NCI-H510A treated with DMSO at 0.1 percent for 48 hours (cell line): ENCODE measurements at places on chromosomes 12 and 14.

DNA sequence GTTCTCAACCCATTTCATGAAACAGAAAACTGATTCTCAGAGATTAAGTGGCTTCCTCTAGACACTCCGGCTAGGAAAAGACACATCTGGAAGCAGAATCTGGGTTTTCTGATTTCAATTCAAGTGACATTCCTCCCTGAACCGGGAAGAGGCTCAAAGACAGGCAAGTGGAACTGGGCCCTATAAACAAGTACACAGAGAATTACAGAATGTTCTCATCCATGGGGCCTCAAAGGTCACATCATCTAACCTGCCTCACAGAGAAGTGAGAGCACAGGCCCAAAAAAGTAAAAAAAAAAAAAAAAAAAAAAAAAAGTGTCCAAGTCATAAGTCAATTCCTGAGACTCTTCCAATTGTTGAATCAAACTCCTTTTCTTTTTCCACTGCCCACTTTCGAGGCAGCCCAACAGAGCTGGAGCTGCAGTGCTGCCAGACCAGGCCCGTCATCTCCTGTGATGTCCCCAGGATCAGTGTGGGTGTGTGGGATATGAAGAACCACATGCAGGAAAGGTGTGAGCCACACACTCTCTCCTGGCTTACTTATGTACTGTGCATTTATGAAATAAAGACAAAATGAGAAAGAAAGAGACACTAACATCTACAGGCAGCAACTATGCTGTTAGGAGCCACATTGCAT lies 2.8 kb upstream of the KRT1 start:
- DNase-seq: no peak

DNA sequence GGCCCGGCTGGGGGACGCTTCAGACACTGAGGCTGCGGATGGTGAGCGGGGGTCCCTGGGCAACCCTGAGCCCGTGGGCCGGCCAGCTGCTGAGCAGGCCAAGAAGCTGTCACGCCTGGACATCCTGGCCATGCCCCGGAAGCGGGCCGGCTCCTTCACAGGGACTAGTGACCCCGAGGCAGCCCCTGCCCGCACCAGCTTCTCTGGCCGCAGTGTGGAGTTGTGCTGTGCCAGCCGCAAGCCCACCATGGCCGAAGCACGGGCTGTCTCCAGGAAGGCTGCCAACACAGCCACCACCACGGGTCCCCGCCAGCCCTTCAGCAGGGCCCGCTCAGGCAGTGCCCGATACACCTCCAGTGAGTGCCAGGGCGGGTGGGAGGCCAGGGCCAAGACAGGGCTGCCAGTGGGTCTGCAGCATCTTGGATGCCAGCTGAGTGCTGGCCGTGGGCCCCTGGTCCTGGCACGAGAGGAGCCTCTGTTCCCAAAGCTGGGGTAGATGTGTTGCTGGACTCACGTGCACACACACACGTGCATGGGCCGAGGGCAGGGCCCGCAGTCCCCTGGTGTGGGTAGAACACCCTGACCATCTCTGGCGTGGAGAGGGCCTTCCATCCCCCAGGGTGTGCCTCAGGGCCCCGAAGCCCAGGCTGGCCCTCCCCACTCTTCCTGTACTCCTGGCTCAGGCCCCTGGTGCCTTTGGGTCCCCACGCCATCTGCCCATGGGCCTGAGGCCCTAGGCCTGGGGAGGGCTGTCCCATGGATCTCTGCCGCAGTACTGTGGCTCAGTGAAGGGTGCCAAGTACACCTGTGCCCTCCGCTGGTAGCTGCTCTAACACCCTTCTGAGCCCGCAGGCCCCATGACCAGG lies 22.8 kb downstream of the CEP170B start:
- DNase-seq: no peak

DNA sequence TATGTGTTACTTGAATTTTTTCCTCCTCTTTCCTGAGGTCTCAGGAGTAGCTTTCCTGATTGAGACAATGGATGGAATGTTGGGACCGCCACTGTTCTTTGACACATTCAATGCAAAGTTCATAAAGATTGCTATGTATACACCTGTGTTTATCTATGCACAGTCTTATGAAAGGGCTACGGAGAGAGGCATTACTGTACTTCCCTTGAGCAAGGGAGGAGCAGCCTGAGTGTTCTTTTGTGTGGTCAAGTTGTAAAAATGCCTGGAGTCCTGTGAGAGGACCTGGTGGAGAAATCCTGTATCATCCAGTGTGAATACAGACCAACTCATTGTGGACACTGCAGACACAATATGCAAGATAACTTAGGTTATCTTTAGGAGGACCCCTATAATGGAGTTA lies 1.2 kb downstream of the SRGAP1 start:
- DNase-seq: peak; percentile 54

DNA sequence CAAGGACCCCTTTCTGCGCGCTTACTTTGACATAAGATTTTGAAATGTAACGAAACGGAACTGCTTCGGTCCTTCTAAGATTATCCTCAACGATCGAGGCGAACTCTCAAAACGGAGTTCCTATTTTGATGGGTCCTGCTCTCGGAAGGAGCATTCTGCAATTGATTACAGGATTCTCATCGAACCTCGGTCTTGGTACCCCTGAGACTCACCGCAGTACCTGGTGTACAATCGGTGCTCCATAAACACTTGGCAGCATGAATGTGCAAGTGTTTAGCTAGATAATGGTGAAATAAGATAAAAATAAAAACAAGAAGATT lies 530 bp upstream of the NEMF start:
- no peak for DNase-seq

DNA sequence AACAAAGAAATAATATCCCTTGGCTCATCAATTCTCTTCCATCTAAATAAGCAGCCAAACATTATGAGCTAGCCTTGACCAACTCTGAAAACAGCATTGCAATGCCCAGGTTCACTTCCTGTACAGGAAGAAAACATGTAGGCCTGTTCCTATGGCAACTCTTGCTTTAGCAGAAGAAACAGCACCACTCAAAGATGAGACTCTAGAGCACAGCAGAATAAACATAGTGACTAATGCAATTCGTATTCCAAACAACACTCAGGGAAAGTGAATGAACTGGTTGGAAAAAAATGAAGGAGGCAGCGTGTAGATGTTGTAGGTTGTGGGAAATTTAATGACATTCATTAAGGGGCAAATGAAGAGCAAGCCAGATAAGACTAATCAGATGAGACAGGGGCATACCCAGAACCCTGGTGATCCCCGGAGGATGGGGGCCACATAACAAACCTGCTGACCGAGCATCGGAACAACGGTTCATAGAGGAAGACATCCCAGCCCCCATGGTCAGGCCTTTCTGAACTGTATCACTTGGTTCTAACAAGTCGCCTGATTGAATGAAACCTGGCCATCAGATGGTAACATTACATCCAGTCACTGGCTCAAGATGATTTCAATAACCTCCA lies 9.0 kb downstream of the ARHGDIB start:
- DNase-seq: peak; percentile 82

DNA sequence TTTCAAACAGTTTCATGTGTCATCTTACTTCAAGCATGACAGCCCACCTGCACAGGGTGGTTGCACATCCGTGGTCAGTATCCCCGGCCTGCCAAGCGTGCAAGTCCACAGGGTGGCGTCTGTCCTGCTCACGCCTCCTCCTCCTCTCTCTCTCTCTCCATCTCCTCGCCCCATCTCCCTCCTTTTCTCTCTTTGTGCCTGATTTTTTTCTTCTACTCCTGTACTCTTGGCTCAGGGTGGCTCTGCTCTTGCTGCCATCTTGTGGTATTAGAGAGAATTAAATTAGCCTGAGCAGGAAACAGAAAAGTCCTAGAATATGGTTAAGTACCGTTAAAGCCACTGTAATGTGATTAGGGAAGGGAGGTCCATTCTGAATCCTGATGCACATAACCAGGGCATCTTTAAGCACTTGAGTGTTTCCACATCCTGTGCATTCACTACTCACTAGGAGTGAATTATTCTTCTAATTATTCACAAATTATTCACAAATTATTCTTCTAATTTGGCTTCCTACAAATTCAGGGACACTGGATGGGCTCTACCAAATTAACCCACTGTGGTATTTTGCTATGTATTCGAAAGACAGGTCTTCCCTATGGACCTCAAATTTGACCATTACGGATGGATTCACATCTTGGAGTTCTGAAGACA lies 25.5 kb upstream of the DTX1 start:
- peak; percentile 83 for DNase-seq

- DNase-seq: no peak
Observed at GRCh38 chr14:80275208-80275850, 64.0 kb upstream of the DIO2 start.

- DNase-seq: no peak
Observed at GRCh38 chr14:82720946-82721345, 1187.3 kb upstream of the SEL1L start.

DNA sequence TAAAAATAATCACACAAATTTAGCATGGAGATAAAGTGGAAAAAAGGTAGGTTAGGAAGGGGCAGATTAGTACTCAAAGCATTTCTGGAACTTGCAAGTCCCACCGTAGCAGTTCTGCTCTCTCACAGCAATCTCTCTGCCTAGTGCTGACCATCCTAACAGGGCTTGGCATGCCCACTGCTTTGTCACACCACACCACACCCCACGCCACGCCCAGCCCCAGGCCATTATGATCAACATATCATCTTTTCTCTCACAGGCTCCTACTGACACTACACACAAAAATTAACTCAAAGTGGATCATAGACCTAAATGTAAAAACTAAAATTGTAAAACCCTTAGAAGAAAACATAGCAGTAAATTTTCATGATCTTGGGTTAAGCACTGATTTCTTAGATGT lies 273.7 kb downstream of the DAD1 start:
- no peak for DNase-seq

DNA sequence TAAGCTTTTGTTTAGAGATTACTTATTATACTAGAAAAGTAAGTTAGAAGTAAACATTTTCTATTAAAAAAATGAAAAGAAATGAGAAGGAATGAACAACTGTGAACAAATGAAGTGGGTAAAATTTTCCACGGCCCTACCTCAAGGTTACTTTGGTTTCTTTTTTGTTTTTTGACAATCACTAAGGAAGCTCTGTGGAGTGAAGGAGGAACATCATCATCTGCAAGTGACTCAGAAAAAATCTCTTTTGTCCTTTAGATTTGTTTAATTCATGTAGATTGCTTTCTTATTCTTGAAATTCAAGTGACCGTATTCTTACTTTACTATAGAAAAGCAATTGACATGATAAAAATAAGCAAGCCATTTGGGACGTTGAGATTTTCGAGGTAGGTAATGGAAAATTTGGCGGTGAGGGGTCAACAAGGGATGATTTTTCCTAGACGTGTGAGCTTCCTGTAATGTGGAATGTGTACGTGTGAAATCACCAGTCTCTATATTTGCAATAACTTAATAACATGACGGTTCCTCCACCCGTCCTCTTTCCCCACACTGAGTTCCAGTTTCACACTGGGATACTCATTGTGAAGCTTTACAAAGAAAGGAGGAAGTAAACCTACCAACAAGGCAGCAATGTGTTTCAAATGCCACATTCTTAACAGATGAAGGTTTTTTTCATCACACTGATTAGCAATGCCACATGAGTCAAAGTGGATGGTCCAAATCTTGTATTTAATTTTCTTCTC lies 62.3 kb upstream of the EGLN3 start:
- no peak for DNase-seq

GRCh38 chr12:73181244-73181643 lies 909.1 kb downstream of the TRHDE start:
- no peak for DNase-seq

GRCh38 chr14:101876555-101876938 lies 87.8 kb upstream of the DYNC1H1 start:
- DNase-seq: no peak

GRCh38 chr14:52738409-52738808 lies 8.4 kb downstream of the STYX start:
- DNase-seq: no peak

DNA sequence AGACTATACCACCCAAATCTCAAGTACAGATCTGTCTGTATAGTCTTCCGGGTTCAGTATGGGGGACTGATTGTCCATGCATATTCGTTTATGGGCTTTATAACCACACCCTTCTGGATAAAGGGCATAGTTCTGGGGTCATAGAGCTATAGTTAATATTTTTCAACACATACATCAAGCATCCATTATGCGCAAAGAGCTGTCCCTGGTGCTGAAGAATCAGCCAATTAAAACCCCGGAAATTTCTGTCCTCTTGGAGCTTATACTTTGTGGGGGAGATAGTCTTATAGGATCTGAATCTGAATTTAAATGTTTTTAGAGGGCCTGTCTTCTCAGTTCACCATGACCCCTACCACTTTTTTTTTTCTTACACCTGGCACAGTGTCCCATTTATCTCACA lies 256.7 kb downstream of the SUDS3 start:
- DNase-seq: no peak

GRCh38 chr14:105240811-105241576 lies 7.3 kb upstream of the BTBD6 start:
- no peak for DNase-seq

- no peak for DNase-seq
Observed at GRCh38 chr12:105419606-105420005, 89.1 kb downstream of the C12orf75 start.

DNA sequence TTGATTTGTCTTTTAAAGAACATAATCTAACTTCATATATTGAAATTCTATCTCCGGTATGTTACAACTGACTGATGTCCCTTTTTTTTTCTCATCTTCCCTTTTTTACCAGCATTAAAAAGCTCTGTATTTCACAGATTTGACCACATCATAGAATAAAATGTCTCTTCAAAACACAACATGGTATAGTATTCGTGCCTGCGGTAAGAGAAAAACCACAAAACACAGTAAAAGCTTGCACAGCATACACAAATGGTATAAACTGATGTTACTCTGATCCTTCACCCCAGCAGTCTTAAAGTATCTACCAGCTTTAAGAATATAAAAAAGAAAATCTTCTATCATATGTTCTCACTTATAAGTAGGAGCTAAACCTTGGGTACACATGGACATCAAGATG lies 83.4 kb downstream of the HECTD1 start:
- no peak for DNase-seq

GRCh38 chr12:70638639-70639360 lies 1.6 kb upstream of the PTPRB start:
- no peak for DNase-seq

DNA sequence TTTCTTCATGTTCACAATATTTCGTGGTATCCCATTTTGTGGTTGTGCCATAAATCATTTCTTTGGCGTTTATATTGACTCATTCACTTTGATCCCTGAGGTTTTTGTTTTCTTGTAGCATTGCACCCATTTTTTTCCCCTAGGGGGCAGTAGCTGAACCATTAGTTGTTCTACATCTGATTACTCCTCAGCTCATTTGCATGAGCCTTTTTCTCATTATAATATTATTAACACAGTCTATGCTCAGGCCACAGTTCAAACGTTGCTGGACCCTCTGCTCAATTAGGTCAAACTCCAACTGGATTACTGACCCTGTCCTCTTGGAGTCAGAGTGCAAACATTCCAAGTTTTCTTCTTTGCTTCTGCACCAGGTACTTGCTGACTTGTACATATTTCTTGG lies 475.4 kb upstream of the SEL1L start:
- no peak for DNase-seq

GRCh38 chr12:45887544-45887943 lies 102.8 kb downstream of the SCAF11 start:
- no peak for DNase-seq
